Neural progenitor cell (in vitro differentiated cells): ENCODE measurements at places on chromosomes 3 and 15.
A peak's percentile ranks its signal among the peaks of the same experiment; 100 is the strongest.

DNA sequence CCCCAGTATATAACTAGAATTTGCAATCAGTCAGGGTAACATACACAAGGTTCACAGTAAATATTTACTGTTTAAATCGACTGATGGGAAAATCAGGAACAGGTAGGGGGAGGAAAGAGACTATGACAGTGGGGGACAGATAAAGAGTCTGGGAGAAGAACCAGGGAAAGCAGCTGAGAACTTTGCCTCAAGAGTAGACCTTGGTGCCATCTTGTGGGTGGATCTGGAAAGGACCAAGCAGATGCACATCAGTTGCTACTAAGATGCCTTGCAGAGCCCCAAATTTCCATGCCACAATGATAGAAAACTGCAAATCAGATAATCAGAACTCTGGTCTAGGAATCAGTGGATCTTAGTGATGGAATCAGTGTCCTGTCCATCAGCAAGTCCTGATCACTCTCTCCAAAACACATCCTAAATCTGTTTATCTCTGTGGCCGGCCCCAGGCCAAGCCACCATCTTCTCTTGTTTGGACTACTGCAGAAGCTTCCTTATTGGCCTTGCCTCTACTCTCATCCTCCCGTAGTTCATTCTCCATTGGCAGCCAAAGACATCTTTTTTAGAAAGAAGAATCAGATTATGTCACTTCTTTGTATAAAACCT, 62.7 kb downstream of the PDE8A start:
- DNase-seq = peak; percentile 61

GRCh38 chr3:52118156-52118875, 35.9 kb downstream of the POC1A start:
- no peak for DNase-seq

GRCh38 chr3:174132421-174133042, 726.6 kb upstream of the NAALADL2 start:
- DNase-seq = no peak

GRCh38 chr3:135260025-135260424, 465.0 kb downstream of the EPHB1 start:
- peak; percentile 56 for DNase-seq

- no peak for DNase-seq
Measured at GRCh38 chr3:39333607-39334006, 4.1 kb downstream of the CCR8 start.

DNA sequence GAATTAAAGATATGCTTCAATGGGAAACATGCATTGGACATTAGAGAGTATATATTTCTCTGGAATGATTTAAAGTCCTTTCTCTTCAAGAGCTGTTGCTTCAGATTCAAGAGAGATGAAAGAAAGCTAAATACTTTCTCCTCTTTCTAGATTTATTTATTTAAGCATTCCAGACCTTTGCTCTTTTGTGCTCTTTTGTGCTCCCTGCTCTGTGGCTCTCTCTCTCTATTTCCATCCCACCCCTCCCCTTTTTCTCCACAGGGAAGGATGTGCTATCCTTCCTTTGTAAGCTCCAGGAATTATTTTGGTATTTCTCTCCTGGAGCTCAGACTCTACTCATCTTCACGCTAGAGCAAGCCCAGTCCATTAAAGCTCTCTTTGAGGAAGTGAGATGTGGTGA, 871.9 kb upstream of the GBE1 start:
- DNase-seq = peak; percentile 65

- no peak for DNase-seq
Measured at GRCh38 chr15:23083115-23083514, 43.7 kb upstream of the TUBGCP5 start.

DNA sequence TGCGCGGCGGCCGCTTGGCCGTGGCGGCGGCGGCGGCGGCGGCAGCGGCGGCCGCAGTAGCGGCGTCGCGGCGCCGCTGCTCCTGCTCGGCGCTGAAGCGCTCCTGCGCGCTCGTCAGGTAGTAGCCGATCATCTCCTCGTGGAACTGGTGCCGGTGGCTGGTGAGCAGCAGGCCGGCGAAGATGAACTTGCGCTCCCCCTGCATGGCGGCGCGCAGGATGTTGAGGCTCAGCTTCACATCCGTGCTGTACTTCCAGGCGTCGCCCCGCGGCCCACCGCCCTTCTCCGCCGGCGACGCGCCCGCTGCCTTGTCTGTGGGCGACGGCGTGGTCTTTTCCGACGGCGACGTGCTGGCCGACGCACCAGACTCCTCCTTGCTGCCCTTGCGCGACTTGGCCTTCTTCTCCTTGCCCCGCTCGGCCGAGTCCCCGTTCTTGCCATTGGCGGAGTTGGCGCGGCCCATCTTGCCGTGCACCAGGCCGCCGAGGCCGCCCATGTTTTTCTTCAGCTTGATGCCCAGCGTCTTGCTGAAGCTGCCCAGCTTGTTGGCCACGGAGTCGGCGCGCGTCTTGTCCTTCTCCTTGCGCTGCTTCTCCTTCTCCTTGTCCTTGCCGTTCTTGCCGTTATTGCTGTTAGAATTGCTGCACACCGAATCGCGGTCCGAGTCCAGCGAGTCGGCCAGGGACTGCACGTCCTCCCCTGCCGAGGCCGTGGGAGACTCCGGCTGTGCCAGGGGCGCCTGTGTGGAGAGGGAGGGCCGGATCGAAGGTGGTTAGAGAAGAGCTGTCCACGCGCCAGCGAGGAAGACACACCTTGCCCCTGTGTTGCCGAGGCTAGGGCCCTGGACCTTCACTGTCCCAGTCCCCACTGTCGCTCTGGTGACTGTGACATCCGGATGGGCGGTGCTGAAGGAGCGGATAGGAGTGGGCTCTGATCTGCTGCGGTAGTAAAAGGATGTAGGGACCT, 157.6 kb downstream of the KLF13 start:
- DNase-seq = no peak

DNA sequence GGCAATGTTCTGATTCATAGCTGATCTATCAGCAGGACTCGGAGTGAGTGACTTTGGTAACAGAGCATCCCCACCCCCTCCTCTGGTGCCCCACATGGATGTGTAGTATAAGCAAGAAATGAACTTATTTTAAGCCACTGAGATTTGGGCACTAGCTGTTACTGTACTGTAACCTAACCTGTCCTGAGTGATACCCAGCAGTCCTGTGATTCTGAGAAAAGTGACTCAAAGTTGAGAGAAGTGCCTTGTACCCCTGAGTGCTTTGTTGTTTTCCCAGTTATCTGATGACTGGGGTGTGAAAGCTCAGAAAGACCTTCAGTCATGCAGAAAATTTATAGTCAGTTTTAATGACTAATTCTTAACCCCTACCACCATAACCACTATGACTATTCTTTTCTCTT, 439.9 kb upstream of the RBMS3 start:
- DNase-seq = no peak

DNA sequence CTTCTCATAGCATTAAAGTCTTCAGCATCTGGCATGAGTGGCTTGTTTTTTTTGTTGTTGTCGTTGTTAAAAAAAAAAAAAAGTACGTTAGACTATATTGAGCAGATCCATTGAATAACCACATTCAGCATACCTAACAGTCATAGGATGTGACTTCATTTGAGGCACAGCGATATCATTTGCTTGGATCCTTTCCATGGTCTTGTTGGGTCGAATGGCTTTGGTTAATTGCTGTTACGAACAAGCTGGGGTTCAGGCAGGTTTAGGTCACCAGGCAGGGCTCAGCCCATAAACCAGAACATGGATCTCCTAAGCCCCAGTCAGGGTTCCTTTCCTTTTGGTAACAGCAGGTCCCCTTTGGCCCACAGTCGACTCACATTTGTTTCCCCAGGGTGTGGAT, 76.2 kb downstream of the POLR2M start:
- DNase-seq = no peak

DNA sequence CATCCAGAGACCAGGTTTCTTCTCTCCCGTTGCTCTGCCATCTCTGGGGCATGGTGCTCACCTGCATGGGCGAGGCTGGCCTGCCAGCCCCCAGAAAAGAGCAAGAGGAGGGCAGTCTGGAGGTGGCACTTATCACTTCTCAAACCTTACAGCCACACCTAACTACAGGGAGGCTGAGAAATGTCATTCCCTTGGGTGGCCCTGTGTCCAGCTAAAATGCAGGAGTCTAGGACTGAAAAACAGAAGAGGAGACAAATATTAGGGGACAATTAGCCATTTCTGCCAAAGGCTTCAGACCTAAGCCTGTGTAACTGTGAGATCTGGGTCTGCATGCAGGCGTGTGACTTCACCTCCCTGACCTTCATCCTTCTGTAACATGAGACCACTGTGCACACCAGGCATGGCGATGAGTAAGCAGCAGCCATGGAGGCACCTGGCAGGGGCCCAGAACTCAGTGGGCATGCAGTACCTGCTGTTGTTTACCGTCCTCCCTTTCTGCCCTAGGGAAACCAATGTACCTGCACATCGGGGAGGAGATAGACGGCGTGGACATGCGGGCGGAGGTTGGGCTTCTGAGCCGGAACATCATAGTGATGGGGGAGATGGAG, 83.4 kb downstream of the MESD start:
- DNase-seq = no peak

GRCh38 chr3:37527361-37527760, 334.3 kb upstream of the CTDSPL start:
- no peak for DNase-seq

GRCh38 chr15:77659350-77660321, 26.9 kb upstream of the LINGO1 start:
- peak; percentile 75 for DNase-seq

- DNase-seq = no peak
Measured at GRCh38 chr3:101857301-101857741, 8.0 kb downstream of the NFKBIZ start.

DNA sequence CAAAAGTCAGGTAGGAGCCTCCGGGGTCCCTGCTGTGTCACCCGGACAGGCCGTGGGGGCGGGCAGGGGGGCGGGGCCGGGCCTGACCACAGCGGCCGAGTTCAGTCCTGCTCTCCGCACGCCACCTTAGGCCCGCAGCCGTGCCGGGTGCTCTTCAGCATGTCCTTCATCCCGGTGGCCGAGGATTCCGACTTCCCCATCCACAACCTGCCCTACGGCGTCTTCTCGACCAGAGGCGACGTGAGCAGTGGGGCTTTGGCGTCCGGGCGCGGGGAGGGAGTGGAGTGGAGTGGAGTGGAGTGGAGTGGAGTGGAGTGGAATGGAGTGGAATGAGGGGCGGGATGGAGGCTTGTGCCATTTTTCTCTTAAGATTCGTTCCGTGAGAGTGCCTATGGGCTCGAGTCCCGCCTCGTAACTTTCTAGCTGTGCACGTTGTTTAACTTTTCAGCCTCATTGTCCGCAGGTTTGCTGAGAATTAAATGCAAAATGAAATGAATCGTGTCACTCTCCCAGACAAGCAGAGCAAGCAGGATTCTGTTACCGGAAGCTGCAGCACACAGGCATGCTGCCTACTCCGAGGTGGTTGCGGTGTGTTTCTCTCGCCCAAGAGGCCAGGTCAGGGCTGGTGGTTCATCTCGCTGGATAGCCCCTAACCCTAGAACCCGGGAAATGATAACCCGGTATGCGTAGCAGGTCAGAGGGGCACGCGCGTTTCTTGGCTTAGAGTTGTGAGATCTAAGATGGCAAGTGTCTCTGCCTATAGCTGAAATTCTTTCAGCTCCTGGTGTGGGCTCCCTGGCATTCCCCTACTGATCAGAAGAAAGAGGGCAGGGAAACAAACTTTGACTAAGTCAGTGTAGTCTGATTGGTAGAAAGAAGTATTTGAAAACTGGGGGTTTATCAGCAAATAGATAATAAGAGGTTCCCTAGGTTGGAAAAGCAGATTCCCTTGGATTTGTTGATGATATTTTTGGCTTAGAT, at the start of gene FAH:
Gene FAH (plus strand): TSS at position 104 of the 981 bp plus-strand sequence. CDS start 56 bp downstream, at position 160.
- DNase-seq = peak; percentile 48

GRCh38 chr3:110625201-110625747, 446.3 kb upstream of the NECTIN3 start:
- DNase-seq = peak; percentile 3

DNA sequence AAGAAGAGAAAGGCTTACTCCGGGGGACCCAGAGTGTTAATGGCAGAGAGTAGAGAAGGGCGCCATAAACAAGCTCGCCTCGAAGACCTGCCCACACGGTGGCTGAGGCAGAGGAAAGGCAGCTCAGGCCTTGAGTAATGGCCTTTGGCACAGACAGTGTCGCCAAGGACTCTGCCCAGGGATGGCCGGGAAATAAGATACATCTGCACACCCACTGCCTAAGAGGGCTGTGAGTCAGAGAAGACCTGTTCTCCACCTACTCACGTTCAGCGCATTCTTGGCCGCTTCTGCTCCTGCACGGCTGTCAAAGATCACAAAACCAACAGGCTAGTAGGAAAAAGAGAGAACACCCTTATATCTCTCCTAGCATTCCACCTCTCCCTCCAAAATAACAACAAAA, 26.2 kb downstream of the RBPMS2 start:
- no peak for DNase-seq
